ENCODE measurements at places on chromosomes 5 and 9. TPM values are rescaled to one million over a fixed set of nuclear protein-coding genes. Genes with fewer than 3 reads are reported as not detected.

GRCh38 chr5:141771031-141771430, 89.0 kb upstream of the ARAP3 start:
- DNase-seq = no peak

DNA sequence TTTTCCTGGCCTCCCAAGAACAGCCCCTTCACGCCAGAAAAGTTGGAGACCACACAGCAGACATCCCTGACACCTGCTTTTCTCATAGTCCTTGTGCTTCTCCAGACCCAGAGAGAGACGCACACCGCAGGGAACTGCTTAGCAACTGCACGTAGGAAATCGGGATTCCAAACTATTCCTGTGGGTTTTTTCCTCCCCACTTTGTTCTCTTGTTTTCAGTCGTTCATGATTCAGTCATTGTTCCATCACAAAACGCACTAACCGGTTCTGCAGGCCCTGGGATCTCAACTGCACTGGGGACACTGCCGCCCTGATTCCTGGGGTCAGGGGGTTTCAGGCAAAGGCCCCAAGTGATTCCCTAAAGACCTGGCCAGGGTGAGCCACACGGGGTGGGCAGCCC, 588.0 kb upstream of the KLF4 start:
- no peak for DNase-seq

DNA sequence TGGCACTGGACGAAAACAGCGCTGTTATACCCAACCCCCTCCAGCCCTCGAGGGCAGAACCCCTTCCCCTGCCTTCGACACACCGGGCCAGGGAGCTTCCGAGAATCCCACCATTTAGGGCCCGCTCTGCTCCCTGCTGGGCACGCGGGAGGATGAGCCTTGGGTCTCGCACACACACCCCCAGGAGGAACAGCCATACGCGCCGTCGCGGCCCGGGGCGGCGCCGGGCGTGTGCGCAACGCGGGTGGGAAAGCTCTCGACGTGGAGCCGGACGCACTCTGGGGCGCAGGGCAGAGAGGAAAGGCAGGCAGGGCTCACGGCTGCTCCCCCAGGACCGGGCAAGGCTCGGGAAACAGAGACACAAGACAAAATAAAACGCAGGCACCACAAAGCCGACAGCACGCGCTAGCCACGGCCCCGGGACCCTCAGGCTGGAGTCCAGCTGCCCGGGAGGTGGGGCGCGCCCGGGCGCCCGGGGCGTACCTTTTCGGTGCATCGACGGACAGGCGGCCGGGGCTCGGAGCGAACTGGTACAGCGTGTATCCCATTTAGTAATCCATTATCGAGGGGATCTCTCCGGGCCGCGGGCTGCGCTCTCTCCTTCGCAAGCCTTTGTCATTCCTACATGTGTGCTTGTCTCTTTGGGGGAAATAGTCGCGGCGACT, 789 bp downstream of the SEMA6A start:
- no peak for DNase-seq

GRCh38 chr5:105917189-105917588, 1753.5 kb downstream of the EFNA5 start:
- no peak for DNase-seq

DNA sequence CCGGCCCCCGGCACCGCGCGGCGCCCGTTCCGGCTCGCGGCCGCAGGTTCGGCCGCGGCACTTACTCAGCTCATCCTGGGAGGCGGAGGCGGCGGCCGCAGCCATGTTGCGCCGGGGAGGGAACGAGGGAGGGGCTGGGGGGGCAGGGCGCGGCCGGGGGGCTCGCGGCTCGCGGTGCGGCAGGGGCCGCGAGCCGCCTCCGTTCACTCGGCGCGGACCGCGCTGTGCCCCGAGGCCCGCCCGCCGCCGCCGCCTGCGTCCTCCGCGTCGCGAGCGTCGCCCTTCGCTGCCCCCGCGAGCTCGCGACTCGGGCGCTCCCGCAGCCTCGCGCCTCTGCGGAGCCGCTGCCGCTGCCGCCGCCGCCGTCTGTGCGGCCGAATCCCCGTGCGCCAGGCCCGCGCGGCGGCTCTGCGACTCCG, 735 bp downstream of the ECPAS start:
- DNase-seq = no peak

- DNase-seq = no peak
Measured at GRCh38 chr5:23332650-23333251, 174.7 kb upstream of the PRDM9 start.

GRCh38 chr9:35158501-35159280, 3.1 kb upstream of the UNC13B start:
- no peak for DNase-seq

- DNase-seq = no peak
Measured at GRCh38 chr9:111994831-111995458, 98.3 kb downstream of the UGCG start.

DNA sequence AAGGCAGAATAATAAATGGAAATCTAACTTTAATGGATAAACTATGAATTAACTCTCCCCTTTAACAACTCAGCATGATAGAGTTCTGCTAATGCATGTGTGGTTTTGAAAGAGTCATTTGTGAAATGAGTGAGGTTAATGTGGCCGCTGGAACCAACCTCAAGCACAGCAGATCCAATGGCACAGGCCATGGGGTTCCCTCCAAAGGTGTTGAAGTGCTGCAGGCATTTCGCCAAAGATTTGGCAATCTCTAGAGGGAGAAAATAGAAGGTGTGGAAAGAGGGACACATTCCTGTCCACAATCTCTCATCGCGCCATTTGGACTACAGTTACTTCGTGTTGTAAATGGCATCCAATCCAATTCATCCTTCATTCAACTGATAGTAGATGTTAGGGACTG, 35.0 kb downstream of the AGXT2 start:
- no peak for DNase-seq

GRCh38 chr9:34498553-34498952, 24.2 kb downstream of the ENHO start:
- no peak for DNase-seq

GRCh38 chr5:151115272-151115905, 34.6 kb upstream of the TNIP1 start:
- peak; percentile 77 for DNase-seq

DNA sequence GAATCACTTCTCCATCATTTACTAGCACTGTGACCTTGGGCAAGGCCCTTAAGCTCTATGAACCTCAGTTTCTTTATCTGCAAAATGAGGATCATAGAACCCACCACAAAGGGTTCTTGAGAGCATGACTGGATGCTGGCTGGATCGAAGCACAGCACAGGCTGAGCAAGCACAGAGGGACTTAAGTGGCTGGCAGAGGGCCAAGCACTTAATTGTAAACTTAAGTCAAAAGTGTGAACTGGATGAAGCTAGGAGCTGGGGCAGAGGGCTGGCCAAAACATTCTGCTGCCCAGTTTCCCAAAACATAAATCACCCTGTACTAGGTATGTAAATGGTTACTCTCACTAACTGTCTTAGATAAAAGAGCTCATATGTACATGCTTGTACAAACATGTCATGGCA, 112.3 kb upstream of the WWC1 start:
- no peak for DNase-seq

GRCh38 chr9:69130456-69131441, 43.3 kb upstream of the TJP2 start:
- peak; percentile 21 for DNase-seq

- DNase-seq = no peak
Measured at GRCh38 chr5:124743602-124744169, 2.8 kb downstream of the ZNF608 start.

GRCh38 chr9:68998812-68999211, 15.1 kb downstream of the PRKACG start:
- DNase-seq = no peak

- no peak for DNase-seq
Measured at GRCh38 chr9:131160416-131161112, 35.2 kb downstream of the NUP214 start.

GRCh38 chr5:64925123-64925522, 156.4 kb downstream of the CWC27 start:
- DNase-seq = no peak

DNA sequence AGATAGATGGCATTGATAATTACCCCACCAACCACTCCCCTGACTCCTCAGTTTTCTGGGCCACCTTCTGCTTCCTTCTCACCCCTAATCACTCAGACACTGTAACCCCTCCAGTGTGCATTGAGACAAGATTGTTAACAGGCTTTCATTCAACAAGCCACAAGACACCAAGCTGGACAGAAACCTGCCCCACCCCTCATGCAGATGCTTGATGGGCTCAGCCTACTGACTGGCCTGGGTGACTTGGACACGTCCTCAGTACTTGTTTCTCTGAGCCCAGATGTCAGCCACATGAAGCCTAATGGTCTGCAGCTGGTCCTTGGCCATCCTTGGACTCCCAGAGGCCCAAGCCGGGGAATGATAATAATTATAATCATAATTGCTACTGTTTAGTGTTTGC, 71.4 kb upstream of the SMIM23 start:
- no peak for DNase-seq

- no peak for DNase-seq
Measured at GRCh38 chr9:23733495-23734078, 92.5 kb downstream of the ELAVL2 start.

- no peak for DNase-seq
Measured at GRCh38 chr9:32550150-32550561, 2.0 kb upstream of the SMIM27 start.

DNA sequence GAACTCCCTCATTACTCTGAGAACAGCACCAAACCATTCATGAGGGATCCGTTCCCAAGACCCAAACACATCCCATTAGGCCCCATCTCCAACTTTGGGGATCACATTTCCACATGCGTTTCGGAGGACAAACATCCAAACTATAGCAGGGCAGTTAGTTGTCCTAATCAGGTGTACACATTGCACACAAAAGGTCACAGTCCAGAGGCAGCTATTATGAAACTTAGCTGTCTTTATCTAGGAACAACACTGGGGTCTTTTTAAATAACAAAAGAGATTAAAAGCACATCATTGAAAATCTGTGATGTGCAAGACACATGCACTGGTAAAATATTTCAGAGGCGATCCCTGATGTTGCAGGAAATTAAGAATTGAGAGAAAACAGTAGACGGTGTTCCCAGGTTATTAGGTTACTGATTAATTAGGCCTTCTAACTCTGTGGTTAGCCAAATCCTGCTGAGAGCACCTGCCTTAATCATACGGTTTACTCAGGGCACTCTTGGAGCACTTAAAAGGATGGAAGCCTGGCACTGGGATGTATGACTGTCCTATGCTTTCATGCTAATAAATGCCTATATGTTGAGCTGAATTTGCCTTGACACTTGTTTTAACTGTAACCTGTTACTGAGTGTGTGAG, 1574.5 kb upstream of the WWC1 start:
- DNase-seq = no peak

DNA sequence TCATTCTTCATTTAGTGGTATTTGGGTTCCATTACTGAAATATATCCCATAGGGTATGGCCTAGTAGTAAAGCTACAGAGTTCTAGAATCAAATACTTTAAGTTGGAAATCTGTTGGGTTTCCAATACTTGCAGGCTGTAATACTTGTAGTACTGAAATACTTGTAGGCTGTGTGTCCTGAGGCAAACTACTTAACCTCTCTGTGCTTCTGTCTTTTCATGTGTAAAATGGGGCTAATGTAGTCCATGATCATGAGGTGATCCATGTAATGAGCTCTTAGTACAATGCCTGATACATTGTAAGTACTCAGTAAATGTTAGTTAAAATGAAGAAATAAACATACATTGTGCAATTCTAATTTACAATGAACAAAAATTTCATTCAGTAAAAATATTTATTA, 368.9 kb downstream of the CSNK1G3 start:
- no peak for DNase-seq

GRCh38 chr5:14922456-14922855, 50.9 kb upstream of the ANKH start:
- DNase-seq = no peak

- peak; percentile 71 for DNase-seq
Measured at GRCh38 chr9:97889941-97890887, 32.1 kb downstream of the TRMO start.

GRCh38 chr5:69364414-69364813, 4.9 kb downstream of the AK6 start:
- no peak for DNase-seq

GRCh38 chr5:140311011-140311467, 8.1 kb upstream of the PFDN1 start:
- DNase-seq = no peak

DNA sequence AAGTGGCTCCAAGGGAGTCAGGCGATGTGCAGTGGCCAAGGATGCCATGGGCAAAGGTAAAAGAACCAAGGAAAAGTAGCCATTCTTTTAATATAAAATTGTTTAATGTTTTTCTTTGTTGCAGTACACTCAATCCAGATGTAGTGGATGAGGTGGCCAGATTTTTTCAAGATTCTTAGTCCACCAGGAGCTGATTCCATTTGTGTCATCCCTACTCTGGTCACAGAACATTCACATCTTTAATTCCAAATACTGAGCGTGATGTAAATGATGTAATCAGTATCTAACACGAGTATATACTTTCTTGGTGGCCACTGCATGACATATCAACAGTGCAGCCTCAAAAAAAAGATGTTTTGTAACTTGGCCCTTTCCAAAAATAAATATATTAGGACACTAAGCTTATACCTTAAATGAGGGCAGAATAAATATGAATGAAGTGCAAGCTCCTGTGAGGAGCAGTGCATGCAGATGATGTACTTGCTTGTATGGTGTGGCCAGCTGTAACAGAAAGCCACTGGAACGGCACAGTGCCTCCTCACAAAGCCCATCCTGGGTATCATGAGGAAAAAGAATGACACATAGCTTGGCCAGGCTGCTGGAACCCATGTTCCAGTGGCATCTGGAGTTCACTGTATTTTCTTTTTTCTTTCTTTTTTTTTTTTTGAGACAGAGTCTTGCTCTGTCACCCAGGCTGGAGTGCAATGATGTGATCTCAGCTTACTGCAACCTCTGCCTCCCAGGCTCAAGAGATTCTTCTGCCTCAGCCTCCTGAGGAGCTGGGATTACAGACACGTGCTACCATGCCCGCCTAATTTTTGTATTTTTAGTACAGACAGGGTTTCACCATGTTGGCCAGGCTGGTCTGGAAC, 6.5 kb upstream of the SPATA24 start:
- no peak for DNase-seq

DNA sequence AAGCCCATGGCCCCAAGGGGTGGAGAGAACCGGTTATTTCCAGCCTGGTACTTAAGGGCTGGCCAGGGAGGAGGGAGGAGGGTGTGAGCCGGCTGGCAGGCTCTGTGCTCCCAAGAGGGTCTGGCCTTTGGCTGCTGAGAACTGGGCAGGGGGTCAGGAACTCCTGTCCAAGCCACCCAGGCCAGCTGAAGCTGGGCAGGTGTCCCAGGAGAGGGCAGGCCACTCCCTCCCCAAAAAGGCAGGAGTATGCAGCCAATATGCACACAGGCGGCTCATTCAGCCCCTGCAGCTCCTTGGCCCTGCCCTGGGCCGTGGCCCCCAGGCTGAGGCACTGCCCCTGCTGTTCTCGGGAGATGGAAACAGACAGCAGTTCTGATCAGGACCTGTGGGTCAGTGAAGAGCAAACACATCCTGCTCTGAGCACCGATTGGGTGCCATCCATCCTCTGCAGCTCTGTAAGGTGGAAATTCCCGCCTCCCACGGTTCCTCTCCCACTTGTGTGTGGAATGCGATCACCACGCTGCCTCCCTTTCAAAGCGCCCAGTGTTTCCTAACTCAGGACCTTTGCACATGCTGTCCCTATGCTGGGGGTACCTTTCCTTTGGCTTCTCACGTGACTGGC, 17.1 kb upstream of the KIF12 start:
- no peak for DNase-seq

GRCh38 chr5:36685631-36686288, 79.4 kb downstream of the SLC1A3 start:
- DNase-seq = no peak

CEMIP2 gene
- 78.8 TPM for total RNA-seq

REEP2 gene
- total RNA-seq = 5.4 TPM

PCDHB13 gene
- not detected for total RNA-seq

TPM2 gene
- total RNA-seq = 6.1 TPM

FST gene
- total RNA-seq = 0.49 TPM

TNFSF8 gene
- total RNA-seq = 34.5 TPM

CARD9 gene
- total RNA-seq = 3.1 TPM

BTNL9 gene
- not detected for total RNA-seq

CA9 gene
- 0.21 TPM for total RNA-seq

GADD45G gene
- total RNA-seq = 12.9 TPM

Data from activated CD8-positive, alpha-beta memory T cell treated with anti-CD3 and anti-CD28 coated beads, Interleukin-2, amount 10 ng/mL, durations not matched to agents 7 days and 5 days (primary cell).